Retinal pigment epithelial cell (primary cell): ENCODE measurements at places on chromosomes 7 and 10.
A peak's percentile ranks its signal among the peaks of the same experiment; 100 is the strongest.

- no peak for DNase-seq
These were observed 56.0 kb downstream of the PRF1 start for GRCh38 chr10:70546584-70546983.

DNA sequence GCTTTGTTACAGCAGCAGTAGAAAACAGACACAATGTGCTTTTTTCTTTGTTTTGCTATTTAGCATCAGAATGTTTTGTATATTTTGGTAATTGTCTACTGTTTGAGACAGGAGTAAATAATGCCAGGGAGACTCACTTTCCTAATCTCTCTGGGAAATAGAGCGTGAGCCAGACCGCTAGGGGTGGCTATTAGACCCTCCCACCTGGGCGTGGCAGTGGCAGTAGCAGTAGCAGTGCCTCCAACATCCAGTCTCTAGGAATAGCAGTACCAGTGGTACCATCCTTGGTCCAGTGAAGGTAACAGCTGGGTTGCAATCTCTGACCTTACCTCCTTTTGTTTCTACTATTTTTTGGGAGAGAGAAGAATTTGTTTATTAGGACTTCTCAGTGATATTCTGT, 165.7 kb upstream of the MAGI2 start:
- no peak for DNase-seq

- DNase-seq = no peak
These were observed 345.8 kb downstream of the KCNMA1 start for GRCh38 chr10:77291596-77292505.

- no peak for DNase-seq
These were observed 39.0 kb downstream of the TET1 start for GRCh38 chr10:68598978-68599770.

DNA sequence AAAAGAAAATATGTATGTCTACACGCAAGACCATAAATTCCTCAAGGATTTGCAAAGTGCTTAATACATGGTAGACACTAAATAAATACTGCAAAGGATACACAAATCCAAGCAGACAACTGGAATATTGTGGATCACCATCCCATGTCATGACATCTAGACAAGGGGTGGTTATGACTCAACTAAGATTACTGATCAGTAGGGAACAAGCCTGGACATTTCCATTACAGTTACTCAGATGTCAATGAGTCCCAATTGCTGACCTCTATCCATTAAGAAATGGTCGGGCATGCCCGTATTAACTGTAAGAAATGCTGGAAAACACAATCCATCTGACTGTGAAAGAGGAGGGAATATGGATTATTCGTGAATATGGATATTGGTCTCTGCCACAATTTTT, 27.6 kb upstream of the RUFY2 start:
- DNase-seq = no peak

- no peak for DNase-seq
These were observed 151.7 kb downstream of the EBF3 start for GRCh38 chr10:129812398-129812797.

DNA sequence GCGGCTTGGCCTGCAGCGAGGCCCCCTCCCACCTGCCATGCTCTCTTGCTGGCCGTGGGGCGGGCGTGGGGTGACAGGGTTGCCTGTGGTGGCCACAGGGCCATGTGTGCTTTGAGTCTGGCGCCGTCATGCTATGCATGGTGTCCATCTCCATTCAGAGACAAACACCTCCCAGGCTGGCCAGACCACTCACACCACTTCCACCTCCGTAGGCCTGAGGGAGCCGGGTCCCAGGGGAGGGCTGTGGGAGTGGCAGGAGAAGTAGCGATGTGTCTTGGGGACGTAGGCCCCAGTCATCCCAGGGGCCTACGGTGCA, 65.5 kb downstream of the DNAJB6 start:
- no peak for DNase-seq

GRCh38 chr10:94292434-94293090, 70.2 kb downstream of the NOC3L start:
- DNase-seq = no peak

DNA sequence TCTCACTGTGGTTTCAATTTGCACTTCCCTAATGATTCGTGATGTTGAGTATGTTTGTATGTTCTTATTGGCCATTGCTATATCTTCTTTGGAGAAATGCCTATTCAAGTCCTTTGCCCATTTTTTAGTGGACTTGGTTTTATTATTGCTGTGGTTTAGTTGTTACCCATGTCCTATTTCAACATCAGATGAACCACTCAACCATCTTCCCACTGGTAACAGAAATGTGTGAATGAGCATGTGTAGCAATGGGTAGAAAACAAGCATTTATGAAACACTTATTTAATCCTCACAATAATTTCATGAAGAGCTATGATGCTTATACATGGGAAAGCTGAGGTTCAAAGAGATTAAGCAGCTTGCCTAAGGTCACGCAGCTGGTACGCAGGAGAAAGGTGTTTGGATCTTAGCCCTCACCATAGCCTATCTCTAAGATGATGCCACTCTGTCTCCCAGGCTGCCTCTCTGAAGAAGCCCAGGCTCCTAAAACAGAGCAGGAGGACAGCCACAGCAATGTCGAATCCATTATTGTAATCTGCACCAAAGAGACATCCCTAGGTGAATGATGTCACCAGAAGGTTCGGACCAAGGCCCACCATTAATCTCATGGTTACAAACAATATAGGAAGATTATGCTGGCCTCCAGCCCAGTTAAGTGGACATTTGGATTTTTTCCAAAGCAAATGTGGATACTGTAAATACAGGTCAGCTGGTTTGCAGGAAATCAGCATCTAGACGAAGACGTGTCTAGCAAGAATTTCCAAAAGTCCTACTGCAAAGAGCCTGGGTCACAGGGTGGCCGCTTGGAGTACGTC, 447.6 kb upstream of the ZMIZ1 start:
- peak; percentile 63 for DNase-seq

DNA sequence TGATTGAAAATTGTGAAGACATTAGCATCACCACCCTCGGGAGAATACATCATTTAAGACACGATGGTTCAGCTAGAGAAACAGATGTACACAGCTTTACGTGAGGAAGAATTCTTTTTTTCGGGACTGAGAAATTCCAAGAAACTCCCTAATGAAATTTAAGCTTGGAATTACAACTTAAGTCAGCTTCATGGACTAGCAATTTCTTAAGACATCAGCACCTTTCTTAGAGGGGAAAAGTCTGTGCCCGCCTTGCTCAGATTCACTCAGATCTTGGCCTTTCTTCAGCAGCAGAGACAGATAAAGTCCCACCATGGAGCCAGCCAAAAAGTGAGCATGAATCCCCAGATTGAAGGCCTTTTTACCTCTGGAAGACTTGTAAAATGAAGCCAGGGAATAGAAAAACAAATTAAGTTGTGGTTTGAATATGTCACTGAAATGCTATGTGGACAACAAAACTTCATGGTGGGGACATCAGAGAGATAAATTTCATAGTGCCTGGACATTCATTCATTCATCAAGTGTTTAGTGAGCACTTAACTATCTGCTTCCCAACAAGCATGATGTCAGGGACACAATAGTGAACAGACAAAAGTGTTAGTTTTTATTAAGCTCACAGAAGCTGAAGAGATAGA, 32.1 kb downstream of the PRKG1 start:
- DNase-seq = no peak

- DNase-seq = no peak
These were observed 65.5 kb downstream of the ATAD1 start for GRCh38 chr10:87752566-87752965.

DNA sequence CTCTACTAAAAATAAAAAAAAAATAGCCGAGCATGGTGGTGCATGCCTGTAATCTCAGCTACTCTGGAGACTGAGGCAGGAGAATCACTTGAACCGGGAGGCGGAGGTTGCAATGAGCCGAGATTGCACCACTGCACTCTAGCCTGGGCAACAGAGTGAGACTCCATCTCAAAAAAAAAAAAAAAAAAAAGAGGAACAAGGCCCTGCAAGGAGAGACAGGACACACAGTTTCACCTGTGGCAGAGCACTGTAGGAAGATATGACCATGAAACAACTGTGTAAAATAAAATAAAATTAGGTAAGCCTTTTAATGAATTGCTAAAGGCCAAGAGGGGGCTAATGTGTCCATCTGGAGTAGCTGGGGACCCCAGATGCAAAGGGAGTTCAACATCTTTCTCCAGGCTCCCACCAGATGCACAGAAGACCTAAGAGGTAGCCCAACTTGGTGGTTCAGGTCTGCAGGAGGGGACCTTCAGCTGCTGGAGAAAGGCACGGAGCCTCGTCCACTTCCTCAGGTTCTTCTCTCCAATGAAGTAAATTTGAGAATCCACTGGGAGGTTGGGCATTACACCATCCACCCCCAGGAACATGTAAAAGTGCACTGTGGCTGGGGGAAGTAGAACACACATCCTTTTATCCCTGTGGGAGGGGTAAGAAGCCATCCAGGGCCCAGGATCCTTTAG, 12.7 kb downstream of the PPIF start:
- no peak for DNase-seq

DNA sequence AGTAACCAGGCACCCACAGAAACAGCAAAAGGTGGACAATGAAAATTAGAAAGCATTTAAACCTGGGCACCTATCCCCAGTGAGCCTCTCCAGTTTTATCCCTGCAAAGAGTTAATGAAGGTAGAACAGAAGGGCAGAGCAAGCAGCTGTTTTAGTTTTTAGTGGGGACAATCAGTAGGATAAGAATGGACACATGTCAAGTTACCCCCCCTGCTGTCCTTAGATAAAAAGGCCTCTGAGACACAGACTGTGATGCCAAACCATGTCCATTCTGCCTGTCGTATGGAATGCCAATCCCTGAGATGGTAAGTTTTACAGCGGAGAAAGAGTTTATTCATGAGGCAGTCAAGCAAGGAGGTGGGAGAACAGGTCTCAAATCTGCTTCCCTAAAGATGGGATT, 162.6 kb upstream of the AGR3 start:
- no peak for DNase-seq

GRCh38 chr7:42924223-42924838, 7.6 kb downstream of the PSMA2 start:
- no peak for DNase-seq

DNA sequence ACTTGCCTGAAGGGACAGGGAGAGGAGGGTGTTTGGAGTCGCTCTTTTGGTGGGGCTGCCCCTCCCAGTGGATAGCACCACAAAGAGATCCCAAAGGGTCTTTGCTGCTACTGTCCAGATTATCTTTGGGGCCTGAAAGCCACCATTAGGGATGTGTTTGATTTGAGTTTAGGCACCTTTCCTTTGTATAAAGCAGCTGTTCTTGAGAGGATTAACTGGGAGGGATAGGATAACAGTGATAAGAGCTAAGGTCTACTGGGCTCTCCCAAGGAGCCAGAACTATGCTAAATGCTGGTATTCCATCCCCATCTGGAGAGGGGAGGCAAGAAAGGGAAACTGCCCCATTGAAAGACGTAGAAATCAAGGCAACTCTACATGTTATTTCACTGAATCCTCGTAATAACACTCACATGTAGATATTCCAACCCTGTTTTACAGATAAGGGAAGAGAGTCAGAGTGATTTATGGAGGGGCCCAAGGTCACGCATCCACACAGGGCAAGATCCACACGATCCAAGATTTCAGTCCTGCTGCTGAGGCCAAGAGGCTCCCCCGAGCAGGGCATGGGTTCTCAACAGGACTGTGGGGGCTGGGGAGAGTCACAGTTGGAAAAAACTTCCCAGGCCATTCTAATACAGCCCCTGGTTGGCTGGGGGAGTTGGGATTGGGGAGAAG, 11.1 kb upstream of the TCF7L2 start:
- DNase-seq = no peak

- no peak for DNase-seq
These were observed 62.3 kb upstream of the LBX1 start for GRCh38 chr10:101291331-101292193.

GRCh38 chr7:37061849-37062559, 337.7 kb upstream of the AOAH start:
- DNase-seq = peak; percentile 24

DNA sequence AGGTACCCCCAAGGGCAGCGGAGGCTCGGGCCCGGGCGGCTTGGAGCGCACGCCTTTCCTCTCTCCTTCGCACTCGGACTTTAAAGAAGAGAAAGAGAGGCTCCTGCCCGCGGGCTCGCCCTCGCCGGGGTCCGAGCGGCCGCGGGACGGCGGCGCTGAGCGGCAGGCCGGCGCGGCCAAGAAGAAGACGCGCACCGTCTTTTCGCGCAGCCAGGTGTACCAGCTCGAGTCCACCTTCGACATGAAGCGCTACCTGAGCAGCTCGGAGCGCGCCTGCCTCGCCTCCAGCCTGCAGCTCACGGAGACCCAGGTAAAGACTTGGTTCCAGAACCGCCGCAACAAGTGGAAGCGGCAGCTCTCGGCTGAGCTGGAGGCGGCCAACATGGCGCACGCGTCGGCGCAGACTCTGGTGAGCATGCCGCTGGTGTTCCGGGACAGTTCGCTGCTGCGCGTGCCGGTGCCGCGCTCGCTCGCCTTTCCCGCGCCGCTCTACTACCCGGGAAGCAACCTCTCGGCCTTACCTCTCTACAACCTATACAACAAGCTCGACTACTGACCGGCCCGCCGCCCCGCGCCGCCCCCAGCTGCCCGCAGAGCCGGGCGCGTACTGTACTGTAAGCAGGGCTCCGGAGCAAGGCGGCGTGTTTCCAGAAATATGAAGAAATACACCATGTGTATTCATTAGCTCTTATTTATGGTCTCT, 1.8 kb downstream of the HMX2 start:
- DNase-seq = no peak

- DNase-seq = no peak
These were observed 223.2 kb downstream of the FANK1 start for GRCh38 chr10:126119599-126119998.

DNA sequence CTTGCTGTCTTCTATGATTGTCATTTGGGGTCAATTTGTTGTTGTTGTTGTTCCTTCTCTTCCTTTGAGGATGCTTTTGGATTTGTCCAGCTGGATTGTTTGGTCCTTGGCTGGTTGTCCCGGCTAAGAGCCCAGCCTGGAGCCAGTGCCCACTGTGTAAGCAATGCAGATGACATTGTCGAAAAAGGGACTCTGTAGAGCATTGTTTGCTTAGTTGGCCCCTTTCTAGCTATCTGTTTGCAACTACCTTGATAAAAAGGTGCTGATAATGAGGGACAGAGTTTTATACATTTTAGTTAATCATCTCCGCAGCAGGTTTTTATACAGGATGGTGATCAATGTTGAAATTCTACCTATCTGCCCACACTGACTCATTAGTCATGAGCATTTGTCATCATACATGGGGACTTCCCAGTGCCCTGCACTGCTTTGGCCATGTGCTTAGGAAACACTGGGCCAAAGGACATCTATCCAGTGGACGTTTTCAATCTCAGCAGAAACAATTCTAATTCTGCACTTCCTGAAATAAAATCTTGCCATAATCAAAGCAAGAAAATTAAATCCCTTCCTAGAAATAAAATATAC, 311.9 kb downstream of the GRM8 start:
- DNase-seq = no peak
